ENCODE measurements at places on chromosomes 16 and 17. TPM values are rescaled to one million over a fixed set of nuclear protein-coding genes. Genes with fewer than 3 reads are reported as not detected.

CTRL gene
- 0.09 TPM for total RNA-seq

ABCA10 gene
- total RNA-seq = not detected

SMIM22 gene
- not detected for total RNA-seq

NETO2 gene
- 5.6 TPM for total RNA-seq

GSE1 gene
- 42.7 TPM for total RNA-seq

ACSM2B gene
- total RNA-seq = not detected

- H3K36me3 ChIP-seq = no peaks in the 10 kb centered on the region
- H3K4me3 ChIP-seq = no peak overlapping the region
- peaks cover 44% of the 10 kb centered on the region for H3K27me3 ChIP-seq
These were observed 43.9 kb upstream of the TNRC6C start for GRCh38 chr17:77914385-77915254.

- H3K27ac ChIP-seq = no peak within 1 kb of the TSS
- no peaks in the 10 kb centered on the region for H3K36me3 ChIP-seq
- DNase-seq = no peak
- no peaks in the 10 kb centered on the region for H3K27me3 ChIP-seq
- H3K4me3 ChIP-seq = no peak within 1 kb of the TSS
- H3K4me1 ChIP-seq = no peaks in the 10 kb centered on the region
These were observed at the start of gene KRT14 for GRCh38 chr17:41586863-41587495. TSS of gene KRT14 (minus strand) at chr17:41586895. CDS start at chr17:41586834, 61 bp downstream.

GRCh38 chr17:44113382-44113781 lies 10.1 kb downstream of the HDAC5 start:
- H3K27ac ChIP-seq = no peak overlapping the region
- peaks cover 17% of the 10 kb centered on the region for H3K36me3 ChIP-seq

DNA sequence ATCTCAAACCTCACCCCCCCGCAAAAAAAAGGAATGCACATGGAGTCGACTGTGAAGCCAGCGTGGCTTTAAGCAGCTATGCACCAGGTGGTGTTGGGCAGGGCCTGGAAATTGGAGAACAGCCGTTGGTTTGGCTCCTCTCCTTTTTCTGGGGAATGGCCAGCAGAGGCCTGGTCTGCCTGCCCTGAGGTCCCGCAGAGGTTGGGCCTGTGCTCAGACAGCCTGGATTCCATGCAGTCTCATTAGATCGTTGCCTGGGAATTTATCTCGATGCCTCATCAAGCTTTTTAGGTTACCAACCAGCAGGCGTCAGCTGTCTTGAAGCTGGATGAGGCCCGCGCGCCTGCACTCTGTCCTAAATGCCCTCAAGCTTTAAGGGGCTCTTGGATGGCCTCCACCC lies 9.8 kb downstream of the SLC12A3 start:
- no peak overlapping the region for H3K4me3 ChIP-seq
- DNase-seq = no peak
- no peaks in the 10 kb centered on the region for H3K36me3 ChIP-seq
- H3K27ac ChIP-seq = no peak overlapping the region
- no peaks in the 10 kb centered on the region for H3K4me1 ChIP-seq

- no peaks in the 10 kb centered on the region for H3K36me3 ChIP-seq
- H3K4me1 ChIP-seq = no peaks in the 10 kb centered on the region
- DNase-seq = no peak
- H3K27ac ChIP-seq = no peak overlapping the region
- no peak overlapping the region for H3K4me3 ChIP-seq
These were observed 128.4 kb upstream of the GOT2 start for GRCh38 chr16:58862334-58863021.

GRCh38 chr16:75322740-75323139 lies 71.3 kb upstream of the BCAR1 start:
- no peak overlapping the region for H3K4me3 ChIP-seq

DNA sequence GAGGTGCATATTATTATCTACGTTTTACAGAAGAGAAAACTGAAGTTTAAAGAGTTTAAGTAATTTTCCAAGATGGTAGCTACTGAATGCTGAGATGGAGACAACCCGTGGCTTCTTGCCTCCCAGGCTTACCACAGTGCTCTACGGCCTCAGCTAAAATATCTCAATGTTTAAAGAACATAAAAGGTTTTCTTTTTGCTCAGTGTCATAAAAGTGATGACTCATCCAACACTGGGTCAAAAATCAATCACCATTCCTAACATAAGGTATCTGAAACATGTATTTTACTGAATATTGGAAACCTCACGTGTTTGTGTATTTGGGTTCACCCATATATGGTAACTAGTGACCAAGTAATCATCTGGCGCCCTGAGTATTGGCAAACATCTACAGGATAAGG lies 18.4 kb downstream of the ABCA9 start:
- no peak for DNase-seq
- H3K4me3 ChIP-seq = no peak overlapping the region
- no peaks in the 10 kb centered on the region for H3K27me3 ChIP-seq
- H3K4me1 ChIP-seq = no peaks in the 10 kb centered on the region

GRCh38 chr17:30579610-30580315 lies 102.6 kb downstream of the GOSR1 start:
- no peaks in the 10 kb centered on the region for H3K27me3 ChIP-seq
- H3K36me3 ChIP-seq = no peaks in the 10 kb centered on the region
- H3K4me3 ChIP-seq = no peak overlapping the region
- no peak for DNase-seq

DNA sequence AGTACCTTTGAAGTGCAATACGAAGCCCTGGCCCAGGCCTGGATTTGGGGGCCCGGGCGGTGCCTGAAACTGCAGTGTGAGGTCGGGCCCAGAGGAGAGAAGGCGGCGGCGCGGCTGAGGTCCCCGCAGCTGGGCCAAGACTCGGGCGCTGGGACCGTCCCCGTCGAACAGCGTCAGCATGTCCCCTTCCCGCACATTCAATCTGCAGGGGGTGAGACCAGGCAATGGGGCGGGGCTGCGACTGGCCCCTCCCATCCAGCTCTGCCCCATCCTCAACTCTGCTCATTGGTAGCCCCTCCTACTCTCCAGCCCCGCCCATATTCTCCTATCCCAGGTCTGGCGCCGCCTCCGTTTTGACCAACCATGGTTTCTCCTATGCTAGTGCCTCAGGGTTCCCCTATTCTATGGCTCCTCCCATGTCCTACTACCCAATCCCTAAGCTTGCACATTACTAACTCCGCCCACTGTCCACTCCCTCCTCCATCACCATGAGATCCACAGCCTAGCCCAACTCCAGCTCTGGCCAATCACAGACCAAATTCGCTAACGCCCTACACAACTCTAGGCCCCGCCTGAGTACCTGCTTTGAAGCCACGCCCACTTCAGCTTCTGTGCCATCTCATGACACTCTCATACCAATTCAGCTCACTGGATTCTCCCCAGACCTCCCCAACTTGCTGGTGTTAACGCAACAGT lies 14.4 kb upstream of the CDIPT start:
- H3K4me3 ChIP-seq = no peak overlapping the region
- H3K27me3 ChIP-seq = peaks cover 7% of the 10 kb centered on the region
- no peaks in the 10 kb centered on the region for H3K36me3 ChIP-seq
- H3K4me1 ChIP-seq = no peaks in the 10 kb centered on the region
- H3K27ac ChIP-seq = no peak overlapping the region
- no peak for DNase-seq

- peaks cover 18% of the 10 kb centered on the region for H3K27me3 ChIP-seq
- DNase-seq = peak; percentile 64
- H3K4me1 ChIP-seq = peaks cover 46% of the 10 kb centered on the region
- H3K27ac ChIP-seq = no peak overlapping the region
- no peaks in the 10 kb centered on the region for H3K36me3 ChIP-seq
These were observed 5.0 kb downstream of the NOG start for GRCh38 chr17:56598466-56598865.

DNA sequence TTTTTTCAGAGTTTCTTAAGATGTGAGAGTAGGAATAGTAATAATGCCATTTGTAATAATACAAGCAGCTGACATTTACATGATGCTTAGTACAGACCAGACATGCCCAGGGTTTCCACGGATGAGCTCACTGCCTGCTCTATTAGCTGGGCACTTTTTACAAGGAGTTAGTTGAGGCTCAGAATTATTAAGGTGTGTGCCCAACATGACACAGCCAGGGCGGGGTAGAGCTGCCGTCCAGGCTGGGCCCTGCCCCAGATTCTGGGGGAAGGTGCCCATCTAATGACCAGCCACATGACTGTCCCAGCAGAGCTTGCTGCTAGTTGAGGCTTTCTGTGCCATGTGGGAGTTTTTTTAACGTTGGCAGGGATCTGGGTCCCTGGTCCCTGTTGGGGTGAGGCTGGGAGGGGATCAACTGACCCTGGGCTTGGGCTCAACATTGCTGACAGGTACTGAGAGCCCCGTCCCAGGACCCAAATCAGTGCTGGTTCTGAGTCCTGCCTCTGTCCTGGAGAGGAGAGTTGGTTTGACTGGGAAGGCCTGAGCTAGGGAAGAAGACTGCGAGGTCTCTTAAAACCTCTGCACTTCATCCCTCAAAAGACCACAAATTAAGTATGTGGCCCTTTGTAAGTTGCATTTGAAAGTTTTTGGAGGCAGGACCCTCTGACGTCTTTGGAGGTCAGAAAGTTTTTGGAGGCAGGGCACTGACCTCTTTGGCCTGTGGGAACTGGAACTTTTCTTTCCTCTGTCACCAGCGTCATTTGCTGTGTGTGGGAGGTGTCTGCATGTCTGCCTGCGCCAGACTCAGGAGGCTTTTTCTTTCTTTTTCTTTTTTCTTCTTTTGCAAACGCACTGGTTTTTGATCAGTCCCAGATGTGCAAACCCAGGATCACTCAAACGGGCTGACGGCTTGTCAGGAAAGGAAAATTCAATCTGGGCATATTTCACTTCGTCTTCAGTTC lies 2.2 kb downstream of the CRISPLD2 start:
- no peak for DNase-seq
- H3K27me3 ChIP-seq = no peaks in the 10 kb centered on the region
- no peak overlapping the region for H3K27ac ChIP-seq
- H3K36me3 ChIP-seq = no peaks in the 10 kb centered on the region
- no peak overlapping the region for H3K4me3 ChIP-seq

- H3K36me3 ChIP-seq = no peaks in the 10 kb centered on the region
- H3K4me3 ChIP-seq = no peak overlapping the region
- DNase-seq = no peak
These were observed 32.7 kb downstream of the TNFRSF13B start for GRCh38 chr17:16939208-16939576.

GRCh38 chr16:55003916-55004315 lies 73.3 kb downstream of the IRX5 start:
- DNase-seq = no peak
- no peaks in the 10 kb centered on the region for H3K36me3 ChIP-seq
- H3K4me3 ChIP-seq = no peak overlapping the region
- H3K27me3 ChIP-seq = 0 out of 2 replicates have a peak, but pooled peaks cover 5% of the 10 kb centered on the region

DNA sequence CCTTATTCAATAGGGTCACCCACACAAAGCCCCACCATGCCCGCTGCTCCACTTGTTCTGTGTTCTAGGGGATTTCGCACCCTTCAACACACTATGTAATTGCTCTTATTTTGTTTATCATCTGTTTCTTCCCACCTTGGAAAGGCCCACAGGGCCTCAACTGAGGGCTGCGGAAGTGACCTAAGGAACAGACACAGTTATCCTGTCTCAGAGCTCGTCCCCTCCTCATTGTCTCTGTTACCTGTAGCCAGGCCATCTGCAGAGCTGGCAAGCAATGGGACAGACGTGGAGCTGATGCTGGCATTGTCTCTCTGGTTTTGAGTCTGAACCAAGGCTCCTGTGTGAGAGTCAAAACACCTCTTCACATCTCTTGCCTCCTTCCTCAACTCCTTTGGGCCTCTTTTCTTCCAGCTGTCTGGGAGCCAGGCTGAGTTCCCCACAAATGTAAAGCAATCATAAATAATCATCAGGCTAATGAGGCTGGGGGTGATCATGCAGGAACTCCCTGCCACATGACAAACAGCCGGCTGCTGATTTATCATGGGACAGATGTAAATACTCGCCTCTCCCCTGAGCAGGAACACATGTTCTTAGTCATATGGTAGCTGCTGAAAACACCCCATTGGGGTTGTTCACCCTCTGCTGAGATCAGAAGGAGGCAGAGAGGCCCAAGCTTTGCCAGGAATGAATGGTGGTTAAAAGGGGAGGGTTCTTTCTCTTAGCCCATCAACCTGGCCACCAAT lies 71.9 kb downstream of the AXIN2 start:
- no peak overlapping the region for H3K4me3 ChIP-seq
- no peak overlapping the region for H3K27ac ChIP-seq
- no peak for DNase-seq
- H3K27me3 ChIP-seq = peaks cover 6% of the 10 kb centered on the region

DNA sequence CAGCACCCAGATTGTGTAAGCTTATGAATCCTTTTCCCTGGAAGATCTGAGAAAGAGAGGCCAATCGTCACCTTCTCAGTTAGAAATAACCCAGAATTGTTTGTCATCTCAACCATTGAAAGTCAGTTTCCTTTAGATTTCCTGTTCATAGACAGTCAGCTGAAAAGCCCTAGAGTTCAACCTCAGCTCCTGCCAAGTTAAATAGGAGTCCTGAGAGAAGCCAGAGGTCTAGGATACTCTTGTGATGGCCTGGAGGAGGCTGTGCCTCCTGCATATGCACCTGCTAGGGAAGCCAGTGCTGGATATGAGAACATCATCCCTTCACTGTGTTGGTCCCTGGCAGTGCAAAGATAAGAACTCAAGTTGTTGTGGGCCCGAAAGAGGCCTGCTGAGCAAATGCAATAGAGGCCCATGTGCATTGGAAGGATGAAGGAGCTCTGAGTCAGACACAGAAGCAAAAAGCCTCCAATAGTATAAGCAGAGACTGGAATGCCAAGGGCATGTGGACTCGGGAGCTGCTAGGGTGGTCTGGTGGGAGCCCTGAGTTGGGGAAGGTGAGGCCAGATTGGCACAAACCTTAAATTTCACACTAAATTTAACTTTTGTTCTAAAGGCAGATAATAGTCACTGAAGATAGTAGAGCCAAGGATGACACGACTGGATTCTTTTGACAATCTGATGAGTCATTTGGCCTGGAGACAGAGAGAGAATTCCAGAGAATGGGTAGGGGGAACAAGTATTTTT lies 520.9 kb upstream of the CDH5 start:
- H3K4me1 ChIP-seq = peaks cover 17% of the 10 kb centered on the region
- no peak overlapping the region for H3K4me3 ChIP-seq
- no peaks in the 10 kb centered on the region for H3K27me3 ChIP-seq
- peak; percentile 68 for DNase-seq
- H3K27ac ChIP-seq = no peak overlapping the region

DNA sequence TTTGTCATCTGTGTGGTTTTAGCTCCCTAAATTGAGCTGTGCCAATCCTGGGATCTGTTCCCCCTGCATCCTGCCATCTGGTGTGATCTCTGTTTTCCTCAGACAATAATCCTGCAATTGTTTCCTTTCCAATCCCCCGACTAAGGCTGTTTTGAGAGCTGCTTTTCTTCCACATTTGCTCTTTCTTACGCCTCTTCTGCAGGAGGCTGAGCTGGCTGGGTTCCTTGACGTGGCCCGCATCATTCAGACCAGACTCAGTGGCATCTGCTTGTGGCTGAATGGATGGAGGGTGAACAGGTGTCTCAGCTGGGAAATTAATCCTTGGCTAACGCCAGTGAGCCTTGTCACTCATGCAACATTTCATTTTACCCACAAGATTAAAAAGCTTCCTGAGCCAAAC lies 9.8 kb upstream of the MED9 start:
- H3K27me3 ChIP-seq = 0 out of 2 replicates have a peak, but pooled peaks cover 6% of the 10 kb centered on the region
- no peak overlapping the region for H3K27ac ChIP-seq
- H3K4me3 ChIP-seq = no peak overlapping the region
- no peaks in the 10 kb centered on the region for H3K36me3 ChIP-seq
